Suppressor macrophage treated with lipopolysaccharide for 4 hours (primary cell): ENCODE measurements at places on chromosomes 1 and 21.

DNA sequence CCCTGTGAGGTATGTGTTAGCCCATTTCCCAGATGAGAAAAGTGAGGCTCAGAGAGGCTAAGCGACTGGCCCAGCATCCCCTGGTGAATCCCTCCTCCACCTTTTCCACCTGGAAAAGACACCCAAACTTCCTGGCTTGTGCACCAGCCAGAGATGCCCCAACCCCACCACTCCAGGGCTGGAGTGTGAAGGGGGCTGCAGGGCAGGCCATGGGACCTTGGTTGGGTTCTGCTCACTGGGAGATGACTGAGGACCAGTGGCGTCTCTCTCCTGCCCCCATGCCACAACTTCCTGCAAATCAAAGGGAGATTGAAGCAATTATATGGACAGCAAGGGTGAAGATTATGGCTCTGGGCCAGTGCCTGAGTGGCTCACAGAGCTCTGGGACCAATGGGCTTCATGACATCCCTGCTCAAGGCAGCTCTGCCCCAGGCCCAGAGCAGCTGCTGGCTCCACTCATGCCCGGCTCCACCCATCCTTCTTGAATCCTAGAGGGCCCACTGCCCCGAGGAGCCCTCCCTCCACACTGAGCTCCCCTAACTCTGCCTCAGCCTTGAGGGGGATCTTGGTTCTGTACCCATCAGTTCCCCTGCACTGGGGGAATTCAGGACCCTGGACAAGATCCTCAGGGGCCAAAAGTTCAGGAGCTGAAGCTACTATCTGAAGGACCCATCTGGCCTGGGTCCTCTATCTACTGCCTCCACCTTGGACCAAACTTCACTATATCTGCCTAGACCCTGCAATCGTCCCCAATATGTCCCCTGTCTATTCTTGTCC, 416.9 kb downstream of the PTPRU start:
- DNase-seq: no peak

DNA sequence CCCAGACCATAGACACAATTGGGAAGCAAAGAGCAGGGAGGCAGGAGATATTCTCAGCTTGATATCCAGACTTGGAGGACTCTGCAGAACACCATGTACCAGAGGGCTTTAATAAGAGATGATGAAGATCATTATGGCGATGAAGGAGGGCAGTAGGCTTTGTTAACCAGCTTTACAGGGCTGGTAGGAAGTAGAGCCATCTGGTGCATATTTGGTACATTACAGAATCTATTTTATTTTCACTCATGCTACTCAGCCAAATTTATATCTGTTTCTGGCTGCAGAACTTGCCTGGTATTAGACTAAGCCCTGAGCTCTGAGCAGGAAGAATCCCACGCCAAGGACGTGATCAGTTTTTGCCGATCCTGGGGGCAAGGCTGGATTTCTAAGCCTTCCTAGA, 61.8 kb upstream of the SYT6 start:
- no peak for DNase-seq

DNA sequence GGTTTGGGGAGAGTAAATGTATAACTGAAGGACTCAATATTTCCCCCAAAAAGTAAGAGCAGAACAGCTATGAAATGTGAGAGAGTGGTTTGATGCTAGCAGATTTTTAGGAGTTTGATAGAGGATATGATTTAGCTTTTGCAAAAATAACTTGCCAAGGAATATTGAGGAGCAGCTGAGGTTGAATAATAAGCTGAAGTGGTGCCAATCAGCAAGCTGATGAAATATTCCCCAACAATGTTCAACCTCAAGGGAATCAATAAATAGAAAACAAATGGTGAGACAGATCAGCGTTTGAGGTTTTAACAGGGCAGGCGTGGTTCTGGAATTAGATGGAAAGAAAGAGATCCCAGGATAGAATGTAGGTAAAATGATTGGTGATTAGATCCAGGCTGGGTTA, 413.4 kb upstream of the ADAMTS5 start:
- DNase-seq: no peak

DNA sequence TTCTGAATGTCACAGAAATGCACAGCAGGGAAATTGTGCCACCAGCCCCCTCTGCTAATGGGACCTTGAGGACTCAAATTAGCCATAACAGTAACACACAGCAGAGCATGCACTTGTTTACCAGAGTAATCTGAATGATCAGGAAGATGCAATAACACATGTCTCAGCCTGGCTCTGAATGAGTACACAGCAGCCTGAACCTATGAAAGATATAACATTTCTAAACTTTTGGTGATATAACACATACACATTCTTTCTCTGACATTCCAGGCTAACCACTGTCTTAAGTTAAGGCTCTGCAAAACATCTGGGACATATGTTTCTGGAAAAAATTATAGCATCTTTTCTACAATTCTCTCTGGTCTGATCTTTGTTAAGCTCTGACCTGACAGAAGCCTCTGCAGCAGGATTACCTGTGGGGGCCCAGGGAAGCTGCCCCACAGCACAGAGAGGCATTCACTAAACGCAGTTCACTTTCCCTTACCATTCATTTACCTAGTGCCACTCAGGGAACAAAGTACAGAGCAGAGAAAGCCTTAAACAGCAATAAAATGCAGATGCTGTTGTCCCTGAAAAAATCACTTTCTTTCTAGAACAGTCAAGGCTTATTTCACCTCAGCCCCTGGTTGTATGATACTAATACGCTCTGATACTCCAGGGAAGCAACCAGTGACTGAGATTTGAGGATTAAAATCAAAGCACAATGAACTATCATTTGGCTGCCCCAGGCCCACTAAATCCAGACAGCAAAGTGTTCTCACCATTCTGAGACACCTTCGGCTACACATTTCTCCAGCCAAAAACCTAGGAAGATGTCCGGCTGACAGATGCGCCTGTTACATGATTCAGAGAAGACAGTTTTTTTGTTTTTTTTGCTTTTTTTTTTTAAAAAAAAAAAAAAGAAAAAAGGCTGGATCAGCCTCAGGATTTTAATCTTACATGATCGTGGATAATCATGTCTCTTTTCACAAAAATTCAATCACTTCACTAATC, 54.0 kb upstream of the CNN3 start:
- DNase-seq: no peak

GRCh38 chr1:193565971-193566577, 379.7 kb upstream of the B3GALT2 start:
- DNase-seq: no peak

GRCh38 chr1:186806477-186806876, 22.3 kb upstream of the PLA2G4A start:
- peak; percentile 31 for DNase-seq

DNA sequence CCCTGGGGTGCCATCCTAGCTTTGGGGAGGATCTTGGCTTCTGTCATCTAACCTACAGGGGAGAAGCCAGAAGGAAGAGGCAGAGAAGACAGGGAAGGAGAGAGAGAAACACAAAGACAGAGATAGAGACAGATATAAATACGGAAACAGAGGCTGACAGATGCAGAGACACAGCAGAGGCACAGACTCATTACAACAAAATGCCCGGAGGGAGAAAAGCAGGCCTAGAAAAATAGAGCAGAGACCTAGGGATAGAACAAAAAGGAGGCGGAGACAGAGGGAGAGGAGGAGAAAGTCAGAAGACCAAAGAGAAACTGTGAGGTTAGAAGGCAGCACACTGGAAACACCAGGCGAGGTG, 1.9 kb downstream of the PEAR1 start:
- no peak for DNase-seq
